ENCODE measurements at places on chromosomes 7 and 10.

DNA sequence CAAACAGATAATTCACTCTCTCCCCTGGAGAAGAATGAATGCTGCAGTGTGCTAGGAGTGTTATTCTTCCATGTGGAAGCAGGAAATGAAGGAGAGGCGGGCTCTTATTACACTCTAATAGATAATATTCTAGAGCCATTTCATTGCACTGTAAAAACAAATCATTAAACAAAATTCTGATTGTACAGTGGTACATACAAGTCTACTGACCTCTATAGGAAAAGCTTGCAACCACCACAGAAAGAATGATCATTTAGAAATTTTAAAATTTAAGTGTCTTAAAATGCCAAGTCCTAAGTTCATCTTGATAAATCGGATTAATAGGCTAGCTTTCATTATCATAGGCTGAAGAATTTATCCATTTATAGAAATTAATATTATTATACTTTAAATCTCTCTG lies 960.3 kb upstream of the LRRN3 start:
- no peak for DNase-seq

DNA sequence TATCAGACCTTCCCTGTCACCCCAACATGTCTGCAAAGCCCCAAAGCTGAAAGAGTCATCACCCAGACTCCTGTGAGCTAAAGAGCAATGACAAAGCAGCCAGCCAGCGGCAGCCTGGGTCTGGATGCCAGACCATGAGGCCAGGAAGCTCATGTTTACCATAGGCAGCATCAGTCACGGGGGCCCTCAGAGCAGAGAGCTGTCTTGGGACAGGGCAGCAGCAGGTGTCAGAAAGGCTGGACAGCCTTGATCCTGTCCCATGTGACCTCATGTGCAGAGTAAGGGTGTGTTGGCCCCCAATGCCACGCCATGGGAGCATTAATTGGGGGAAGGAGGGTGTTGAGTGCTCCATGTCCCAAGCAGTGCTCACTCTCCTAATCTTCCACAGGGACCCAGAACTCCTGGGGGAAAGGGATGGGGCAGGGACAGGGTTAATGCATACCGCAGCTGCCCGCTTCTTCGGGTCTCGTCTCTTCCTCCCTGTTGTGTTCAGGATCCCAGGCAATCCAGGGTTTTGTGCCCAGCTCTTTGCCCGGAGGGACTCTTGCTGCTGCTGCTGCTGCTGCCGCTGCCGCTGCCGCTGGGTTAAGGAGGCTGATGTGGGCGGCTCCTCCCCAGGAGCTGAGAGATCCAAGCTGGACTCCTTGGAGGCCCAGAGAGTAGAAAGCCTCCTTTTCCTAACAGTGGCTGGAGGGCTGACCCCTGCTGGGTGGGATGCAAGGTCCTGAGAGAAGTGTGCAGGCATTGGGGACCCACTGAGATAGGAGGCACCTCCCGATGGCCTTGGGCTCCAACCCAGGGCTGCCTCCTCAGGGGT lies 7.1 kb downstream of the CCDC201 start:
- no peak for DNase-seq

GRCh38 chr10:110437351-110437605 lies 60.4 kb upstream of the DUSP5 start:
- DNase-seq, result no peak

DNA sequence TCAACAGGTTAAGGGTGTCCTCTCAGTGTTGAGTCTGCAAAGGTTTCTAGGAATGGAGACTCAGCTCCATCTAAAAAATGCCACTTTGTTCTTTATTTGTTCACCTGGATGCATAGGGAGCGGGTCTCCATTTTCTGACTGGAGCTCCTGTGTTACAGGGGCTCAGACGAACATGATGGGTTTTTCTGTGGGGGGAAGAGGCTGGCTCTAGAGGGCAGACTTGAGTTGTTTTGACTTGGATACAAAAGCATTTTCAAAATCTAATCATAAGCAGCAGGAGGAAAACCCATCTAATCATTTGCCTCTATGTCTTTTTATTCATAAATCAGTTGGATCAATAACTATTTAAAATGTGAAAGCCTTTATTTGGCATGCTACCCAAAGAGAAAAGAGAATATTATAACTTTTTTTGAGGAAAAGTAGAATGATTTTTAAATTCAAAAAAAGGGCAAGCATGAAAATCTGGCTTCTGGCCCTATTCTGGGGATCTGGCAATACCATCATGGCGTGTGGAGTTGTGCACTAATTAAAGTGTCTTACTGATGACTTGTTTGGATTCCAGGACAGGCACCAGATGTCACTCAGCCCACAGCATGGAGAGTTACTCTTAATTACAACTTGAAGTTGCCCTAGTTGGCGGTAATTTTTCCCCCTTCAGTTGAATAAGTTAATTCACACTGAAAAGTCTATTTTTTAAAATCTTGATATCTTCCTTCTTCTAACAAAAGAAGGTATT lies 594.9 kb downstream of the REEP3 start:
- no peak for DNase-seq

GRCh38 chr7:116443646-116444045 lies 55.9 kb upstream of the CAV2 start:
- no peak for DNase-seq

GRCh38 chr7:82021036-82021435 lies 251.2 kb upstream of the HGF start:
- no peak for DNase-seq

DNA sequence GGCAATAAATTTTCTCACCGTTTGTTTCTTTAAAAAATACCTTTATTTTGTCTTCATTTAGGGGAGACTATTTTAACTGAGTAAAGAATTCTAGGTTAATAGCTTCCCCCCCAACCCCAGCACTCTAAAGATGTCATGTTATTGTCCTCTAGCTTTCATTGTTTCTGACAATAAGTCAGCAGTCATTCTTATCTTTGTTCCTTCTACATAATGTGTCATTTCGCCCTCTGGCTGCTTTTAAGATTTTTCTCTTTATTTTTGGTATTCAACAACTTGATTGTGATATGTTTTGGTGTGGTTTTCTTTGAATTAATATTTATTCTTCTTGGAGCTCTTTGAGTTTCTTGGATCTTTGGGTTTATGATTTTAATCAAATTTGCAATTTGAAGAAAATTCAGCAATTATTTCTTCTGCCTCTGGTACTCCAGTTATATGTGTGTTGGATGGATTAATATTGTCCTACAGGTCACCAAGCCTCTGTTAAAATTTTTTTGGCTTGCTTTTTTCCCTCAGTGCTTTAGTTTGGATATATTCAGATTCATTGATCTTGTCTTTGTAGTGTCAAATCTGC lies 64.6 kb upstream of the ELN start:
- DNase-seq, result no peak

All from HT1080 (cell line).